ENCODE measurements at places on chromosomes 5 and 9.

DNA sequence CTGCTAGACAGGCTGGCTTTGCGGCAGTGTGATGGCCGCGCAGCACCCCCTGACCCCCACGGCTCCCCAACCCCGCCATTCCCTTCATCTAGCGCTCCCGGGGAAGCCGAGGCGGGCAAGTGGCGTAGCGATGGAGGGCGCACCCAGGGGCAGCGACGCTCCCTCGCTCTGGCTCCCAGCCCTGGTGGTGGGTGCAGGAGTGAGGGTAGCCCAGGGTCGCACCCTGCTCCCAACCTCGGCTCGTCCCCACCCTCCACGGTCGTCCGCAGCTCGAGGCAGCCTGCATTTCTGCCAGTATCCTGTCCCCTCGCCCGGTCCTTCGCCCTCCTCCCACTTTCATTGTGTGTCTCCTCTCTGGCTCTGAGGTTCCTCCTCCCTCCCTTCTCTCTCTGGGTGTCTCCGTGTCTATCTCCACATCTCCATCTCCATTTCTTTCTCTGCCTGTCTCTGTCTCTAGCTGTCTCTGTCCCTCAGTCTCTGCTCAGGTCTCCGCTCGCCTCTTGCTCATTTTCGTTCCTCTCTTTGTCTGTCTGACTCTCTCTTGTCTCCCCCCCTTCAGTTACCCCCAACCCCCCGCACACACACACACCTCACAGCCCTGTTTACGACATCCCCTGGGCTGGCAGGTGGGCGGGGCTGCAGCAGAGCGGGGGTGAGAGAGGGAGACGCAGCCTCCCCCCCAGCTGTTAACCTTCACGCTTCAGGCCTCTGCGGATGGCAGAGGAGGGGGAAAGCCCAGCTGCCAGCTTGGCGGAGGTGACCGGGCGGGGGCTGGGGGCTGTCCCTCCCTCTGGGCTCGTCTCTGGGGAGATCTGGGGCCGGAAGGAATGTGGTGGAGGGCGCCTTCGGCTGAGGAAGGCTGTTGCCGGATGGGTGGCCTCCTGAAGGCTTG, 48.7 kb upstream of the PSD2 start:
- DNase-seq: no peak

DNA sequence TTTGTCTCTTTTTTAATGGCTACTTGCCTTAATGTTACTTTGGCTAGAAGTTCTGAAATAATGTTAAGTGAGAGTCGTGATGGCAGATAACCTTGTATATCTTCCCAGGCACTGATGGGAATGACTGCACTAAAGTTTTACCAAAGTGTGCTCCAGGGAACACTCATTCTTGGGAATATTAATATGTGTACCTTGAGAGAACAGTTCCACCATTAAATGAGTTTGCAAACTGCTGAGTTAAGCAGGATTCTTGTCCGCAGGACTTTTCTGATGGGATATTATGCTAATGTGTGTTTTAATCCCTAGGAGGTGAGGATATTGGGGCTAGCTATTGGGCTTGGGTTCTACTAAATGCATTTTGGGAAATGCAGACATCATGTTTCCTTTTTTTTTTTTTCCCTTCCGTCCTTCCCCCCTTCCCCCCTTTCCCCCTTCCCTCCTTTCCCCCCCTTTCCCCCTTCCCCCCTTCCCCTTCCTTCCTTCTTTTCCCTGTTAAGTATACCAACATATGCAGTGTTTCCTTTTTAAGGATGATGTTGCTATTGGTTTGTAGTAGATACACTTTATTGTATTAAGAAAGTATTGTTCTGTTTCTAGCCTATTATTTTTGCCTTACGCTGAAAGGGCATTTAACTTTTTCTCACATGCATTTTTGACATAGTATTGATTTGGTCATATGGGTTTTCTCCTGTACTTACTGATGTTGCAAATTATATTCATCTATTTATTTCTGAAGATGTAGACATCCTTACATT, 15.5 kb downstream of the ZBTB34 start:
- no peak for DNase-seq

DNA sequence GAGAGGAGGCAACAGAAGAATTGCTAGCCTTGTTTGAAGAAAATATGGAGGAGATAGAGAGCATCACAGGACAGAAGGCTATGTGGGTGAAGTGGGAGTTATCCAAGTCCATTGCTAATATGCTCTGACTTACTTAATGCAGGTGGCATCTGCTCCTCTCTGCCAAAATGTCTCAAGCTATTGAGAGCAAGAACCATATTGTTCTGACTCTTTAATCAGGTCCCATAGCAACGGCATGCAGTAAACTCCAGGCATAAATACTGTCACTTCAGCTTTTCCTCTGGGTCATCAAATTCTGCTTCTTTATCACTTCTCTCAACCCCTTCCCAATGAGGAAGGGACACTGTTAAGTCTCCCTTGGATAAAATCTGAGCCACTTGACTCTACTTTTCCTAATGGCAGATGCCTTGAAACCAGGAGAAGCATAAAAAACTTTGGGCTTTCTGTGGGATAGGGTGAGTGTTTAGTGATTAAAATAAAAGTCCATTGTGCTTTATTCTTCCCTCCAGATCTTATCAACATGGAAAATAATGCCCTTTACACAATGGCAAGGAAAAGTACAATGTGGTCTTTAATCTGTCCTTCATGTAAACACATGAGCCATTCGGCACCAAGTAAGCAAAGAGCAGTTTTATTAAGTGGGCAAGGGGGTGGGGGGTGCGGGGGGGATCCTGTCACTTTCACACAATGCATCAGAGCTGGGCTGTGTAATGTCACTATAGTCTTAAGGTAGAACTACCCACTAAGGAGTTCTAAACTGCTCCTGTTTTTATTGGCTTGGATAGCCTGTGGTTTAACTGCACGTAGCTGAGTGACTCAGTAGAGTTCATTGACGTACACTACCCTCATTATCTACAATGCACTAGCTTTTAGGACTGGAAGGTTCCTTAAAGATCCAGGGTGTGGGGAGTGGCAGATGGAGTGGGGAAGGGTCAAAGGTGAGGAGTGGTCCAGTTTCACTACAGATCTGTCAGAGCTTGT, 71.0 kb upstream of the TARS1 start:
- DNase-seq: no peak

DNA sequence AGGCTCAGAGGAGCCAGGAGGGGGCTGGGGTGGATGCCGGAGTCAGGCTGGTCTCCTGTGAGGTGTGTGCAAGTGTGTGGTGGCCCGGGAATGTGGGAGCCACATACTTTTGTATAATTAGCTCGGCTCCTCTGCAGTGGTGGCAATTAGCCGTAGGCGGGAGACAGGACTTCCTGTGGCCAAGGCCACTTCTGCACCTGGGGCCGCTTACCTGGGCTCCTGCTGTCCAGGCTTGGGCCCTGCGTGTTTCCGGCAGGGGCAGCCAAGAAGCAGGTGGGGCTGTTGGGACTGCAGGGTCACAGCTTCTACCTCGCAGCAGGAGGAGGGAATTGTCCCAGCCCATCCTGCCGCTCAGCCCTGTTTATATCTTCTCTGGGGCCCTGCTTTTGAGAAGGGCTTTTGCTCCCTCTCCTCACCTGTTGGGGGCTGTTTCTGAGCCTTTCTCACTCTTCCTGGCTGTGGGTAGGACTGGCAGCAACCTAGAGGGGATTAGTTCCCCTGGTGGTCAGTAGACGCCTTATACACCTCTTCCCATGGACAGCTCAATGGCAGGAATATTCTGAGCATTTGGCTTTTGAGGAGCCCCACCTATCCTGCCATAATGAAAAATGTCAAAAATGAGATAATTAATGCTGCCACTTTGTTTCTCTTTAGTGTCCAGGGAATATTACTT, 145.4 kb upstream of the PITX1 start:
- DNase-seq: no peak

DNA sequence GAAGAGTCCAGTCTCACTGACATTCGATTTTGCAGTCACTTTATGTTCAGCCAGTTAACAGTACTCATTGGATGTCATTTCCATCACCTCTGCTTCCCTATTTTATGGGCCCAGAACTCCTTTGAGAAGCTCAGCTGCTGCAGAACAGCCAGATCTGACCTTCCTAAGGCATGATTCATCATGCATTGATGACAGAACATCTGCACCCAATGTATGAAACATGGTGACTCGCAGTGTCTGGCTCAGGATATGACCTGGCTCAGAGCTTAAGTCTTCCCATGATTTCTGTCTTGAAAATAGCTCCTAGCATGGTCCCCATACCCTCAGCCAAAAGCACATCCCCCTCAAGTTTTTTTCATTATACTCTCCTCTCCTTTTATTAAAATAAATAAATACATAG, 92.6 kb upstream of the TRIM32 start:
- DNase-seq: no peak

- no peak for DNase-seq
Observed at GRCh38 chr5:54523534-54523933, 6.0 kb downstream of the SNX18 start.

DNA sequence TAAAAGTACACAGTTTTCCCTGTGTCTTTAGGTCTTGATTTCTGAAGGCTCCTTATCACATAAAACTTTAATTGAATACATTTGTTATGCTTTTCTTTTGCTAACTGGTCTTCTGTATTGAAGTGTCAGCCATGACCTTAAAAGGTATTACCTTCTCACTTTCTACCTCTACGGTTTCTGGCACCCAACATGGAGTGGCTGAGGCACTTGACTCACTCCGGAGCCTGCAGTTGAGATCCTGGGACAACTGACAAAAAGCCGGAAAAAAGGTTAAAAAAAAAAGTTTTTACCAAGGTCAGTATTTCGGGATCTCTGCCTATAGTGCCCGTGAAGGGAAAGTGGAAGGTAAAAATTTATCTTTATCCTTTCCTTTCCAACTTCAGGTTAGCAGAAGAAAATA, 197.0 kb downstream of the ARRDC3 start:
- no peak for DNase-seq
